ENCODE measurements at places on chromosomes 2 and 18. TPM values are rescaled to one million over a fixed set of nuclear protein-coding genes. Genes with fewer than 3 reads are reported as not detected.

Gene CPSF3
- 48.0 TPM for total RNA-seq

Gene FAM110C
- 0.68 TPM for total RNA-seq

Gene GKN2
- total RNA-seq: not detected

DNA sequence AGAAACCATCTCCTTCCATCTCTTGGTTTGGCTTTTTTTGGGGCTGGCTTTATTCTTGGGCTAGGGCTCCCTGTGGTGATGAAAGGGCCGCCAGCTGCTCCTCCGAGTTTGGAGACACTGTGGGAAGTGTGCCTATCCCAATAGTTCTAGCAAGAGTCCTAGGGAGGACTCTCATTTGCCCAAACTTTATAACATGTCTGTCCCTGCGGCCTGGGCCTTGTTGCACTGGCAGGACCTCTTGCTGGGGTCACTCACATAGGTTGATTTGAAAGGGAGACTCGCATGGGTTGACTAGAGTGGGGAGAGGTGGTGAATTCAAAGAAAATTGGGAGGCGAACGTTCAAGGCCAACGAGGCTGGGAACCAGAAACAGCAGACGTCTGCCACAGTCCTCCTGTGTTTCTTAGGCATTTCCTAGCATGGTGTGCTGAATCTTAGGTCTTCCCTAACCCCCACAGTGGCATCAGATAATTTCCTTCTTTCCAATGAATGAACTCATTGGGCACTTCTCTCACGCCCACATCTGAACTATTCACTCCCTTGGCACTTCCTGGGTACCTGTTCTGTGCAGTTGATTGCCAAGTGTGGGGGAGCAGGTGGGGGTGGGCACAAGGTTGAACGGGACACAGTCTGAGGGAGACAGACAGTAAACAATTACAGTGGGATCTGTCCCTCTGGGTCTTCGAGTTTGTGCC is 26.8 kb downstream of the NIFK start:
- H3K4me3 ChIP-seq: no peak overlapping the region
- H3K27me3 ChIP-seq: peaks cover 2% of the 10 kb centered on the region
- DNase-seq: no peak
- no peaks in the 10 kb centered on the region for H3K36me3 ChIP-seq
- H3K27ac ChIP-seq: no peak overlapping the region
- peaks cover 3% of the 10 kb centered on the region for H3K4me1 ChIP-seq

- no peak overlapping the region for H3K27ac ChIP-seq
- peaks cover 5% of the 10 kb centered on the region for H3K27me3 ChIP-seq
- no peaks in the 10 kb centered on the region for H3K4me1 ChIP-seq
- no peak for DNase-seq
- no peak overlapping the region for H3K4me3 ChIP-seq
These were observed 236.1 kb downstream of the CDH20 start for GRCh38 chr18:61569176-61569892.

DNA sequence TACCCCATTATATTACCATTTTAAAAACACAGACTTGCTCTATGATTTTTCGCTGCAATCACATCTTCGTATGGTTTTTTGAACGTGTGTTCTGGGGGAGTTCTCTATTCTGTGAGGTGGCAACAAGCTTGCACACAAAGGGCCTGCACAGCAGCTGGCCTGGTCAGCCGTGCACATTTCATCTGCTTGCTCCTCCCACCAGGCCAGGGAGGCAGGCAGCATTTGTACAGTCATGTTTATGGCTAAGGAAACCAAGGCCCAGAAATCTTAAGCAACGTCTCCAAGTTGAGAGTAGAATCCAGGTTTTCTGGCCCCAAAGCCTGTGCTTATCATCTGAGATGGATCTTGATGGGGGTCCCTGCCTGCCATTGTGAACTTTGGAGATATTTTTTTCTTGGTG is 106.4 kb upstream of the SMIM21 start:
- H3K4me3 ChIP-seq: no peak overlapping the region
- no peak for DNase-seq
- H3K27me3 ChIP-seq: peaks cover 3% of the 10 kb centered on the region
- H3K4me1 ChIP-seq: no peaks in the 10 kb centered on the region

DNA sequence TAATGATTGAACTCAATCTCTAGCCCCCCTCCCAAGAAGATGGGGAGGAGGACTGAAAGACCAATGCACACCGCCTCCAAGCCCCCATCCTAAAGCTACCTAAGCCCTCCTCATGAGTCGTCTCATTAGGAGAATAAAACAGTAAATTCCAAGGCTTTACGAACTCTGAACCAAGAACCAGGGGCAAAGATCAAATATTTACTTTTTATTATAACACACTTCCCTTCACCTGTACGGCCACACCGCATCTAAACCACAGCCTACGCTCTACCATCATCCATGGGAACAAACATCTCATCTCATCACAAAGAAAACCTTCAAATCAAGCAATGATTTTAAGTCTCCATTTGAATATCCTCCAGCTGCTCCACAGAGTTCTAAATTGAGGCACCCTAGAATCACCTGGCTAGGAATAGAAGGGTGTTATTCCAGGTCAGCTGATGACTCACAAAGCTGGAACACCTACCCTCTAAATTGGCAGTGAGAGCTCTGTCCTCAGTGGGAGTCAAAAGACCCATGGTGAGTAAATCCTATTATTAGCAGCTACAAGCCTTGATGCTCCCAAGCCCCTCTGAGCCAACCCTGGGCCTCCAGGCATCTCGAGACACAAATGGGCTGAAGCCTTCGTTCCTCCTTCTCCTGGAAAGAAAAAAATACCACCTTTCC is 45.6 kb upstream of the BZW1 start:
- no peak overlapping the region for H3K4me3 ChIP-seq
- H3K36me3 ChIP-seq: no peaks in the 10 kb centered on the region
- no peak for DNase-seq
- H3K27ac ChIP-seq: no peak overlapping the region
- peaks cover 18% of the 10 kb centered on the region for H3K4me1 ChIP-seq
- H3K27me3 ChIP-seq: peaks cover 3% of the 10 kb centered on the region

GRCh38 chr2:208013285-208014178 is 11.8 kb downstream of the PLEKHM3 start:
- no peaks in the 10 kb centered on the region for H3K27me3 ChIP-seq
- no peak for DNase-seq
- H3K4me3 ChIP-seq: no peak overlapping the region
- H3K27ac ChIP-seq: no peak overlapping the region
- H3K4me1 ChIP-seq: peaks cover 21% of the 10 kb centered on the region

DNA sequence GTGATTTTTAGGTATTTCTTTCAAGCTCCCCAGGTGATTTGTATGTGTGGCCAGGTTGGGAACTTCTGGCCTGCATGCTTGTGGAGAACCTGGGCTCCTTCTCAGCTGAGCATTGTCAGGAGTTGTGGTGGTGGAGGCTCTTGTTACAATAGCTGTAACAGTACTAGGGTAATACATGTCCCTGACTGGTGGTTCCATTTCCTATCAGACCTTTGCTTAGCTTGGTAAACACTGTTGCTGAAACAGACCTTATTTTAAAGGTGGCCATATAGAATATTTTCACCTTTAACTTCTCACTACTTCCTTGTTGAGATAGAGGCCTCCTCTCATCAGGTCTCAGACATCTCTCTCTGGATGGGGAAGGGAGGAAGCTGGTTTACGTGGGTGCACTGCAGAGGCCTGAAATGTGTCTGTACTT is 79.2 kb downstream of the SETBP1 start:
- peaks cover 13% of the 10 kb centered on the region for H3K36me3 ChIP-seq
- peak overlapping the region; percentile 80 for H3K4me3 ChIP-seq
- H3K27me3 ChIP-seq: no peaks in the 10 kb centered on the region
- H3K27ac ChIP-seq: peak overlapping the region; percentile 98
- DNase-seq: no peak
